ENCODE measurements at places on chromosomes 1 and 21. TPM values are rescaled to one million over a fixed set of nuclear protein-coding genes. Genes with fewer than 3 reads are reported as not detected.

GRCh38 chr1:159429074-159429861, 2.7 kb upstream of the OR10J4 start:
- no peak for DNase-seq

DNA sequence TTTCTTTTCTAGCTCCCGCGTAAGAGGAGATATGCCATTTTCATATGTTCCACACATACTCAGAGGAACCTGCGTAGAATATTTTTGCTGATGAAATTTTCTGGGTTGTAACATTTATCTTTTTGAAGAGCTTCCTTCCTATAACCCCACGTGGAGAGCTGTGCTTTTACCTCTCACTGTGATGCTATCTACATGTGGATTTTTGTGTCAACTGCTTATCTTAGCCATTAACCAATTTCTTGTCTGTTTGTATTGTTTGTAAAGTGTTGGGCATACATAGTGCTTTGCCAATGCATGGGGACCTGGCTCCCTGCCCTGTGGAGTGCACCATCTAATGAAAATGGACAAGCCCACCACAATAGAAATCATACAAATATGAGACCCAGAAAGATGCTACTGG, 266.1 kb downstream of the TNR start:
- no peak for DNase-seq

Gene S100A9
- total RNA-seq, result 4,658 TPM

DNA sequence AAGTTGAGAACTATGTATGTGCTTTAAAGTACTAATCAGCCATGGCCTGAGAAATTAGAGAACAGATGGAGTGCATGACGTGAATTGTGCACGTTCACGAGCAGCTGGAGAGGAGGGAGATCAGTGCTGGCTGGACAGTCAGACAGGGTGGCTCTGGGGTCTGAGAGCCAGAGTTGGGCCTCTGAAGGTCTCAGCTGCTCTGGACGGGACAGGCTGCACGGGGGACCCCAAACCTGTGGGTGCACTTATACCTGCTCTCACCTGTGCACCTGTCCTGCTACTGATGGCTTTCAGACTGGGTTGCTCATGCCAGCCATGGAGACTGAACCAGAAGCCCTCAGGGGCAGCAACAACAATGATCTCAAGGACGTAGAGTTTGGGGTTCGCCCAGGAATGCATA, 43.5 kb downstream of the UMODL1 start:
- no peak for DNase-seq

DNA sequence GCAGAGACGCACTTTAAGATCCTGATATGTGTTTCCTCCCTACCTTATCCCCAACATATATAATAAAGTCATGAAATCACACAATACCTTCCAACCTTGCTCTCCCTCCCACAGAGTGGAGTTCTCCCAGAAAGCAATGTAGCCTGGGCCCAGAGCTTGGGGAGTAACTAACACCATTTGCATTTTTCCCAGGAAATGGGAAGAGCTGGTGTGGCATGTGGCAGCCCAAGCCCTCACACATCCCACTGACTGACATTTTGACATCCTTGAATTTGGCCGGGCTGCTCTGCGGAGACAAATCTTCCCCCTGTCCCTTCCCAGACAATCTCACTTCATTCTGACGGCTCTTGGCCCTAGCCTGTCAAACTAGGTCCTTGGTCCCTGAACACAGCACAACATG, 37.0 kb upstream of the ATP2B4 start:
- DNase-seq, result no peak

Gene COL11A1
- total RNA-seq, result not detected

DNA sequence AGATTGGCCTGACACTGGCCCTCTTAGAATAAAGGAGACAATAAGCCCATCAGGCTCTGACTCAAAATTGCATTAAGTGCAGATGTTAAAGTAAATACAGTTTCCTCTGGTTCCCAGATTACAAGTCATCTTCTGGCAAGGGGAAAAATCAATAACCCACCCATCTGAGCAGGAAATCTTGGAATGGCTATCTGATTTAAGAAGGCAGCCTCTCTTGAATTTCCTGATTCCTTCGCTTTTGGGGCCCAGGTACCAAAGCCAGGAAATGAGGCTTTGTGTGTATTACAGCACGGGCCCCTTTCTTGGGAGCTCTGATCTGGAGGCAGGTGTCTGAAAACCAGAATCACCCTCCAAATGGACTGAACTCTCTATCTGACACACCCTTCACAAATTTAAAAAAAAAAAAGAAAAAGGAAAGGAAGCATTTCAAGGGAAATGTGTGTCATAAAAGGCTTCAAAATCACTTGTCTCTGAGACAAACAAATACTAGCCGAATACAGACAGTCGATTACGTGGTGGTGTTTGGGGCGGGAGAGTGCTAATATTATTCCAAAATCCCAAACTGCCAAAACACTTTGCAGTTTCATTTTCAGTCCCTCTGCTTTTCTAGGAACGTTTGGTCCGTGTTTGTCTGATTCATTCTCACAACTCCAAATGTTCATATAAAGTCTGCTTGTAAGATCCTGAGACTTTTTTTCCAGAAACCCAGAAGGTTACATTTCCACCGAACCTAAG, 240.9 kb upstream of the CAMK1G start:
- DNase-seq, result no peak

Gene MFSD2A
- 56.0 TPM for total RNA-seq

- DNase-seq, result no peak
Measured at GRCh38 chr1:32791881-32792280, 25.3 kb downstream of the YARS1 start.

DNA sequence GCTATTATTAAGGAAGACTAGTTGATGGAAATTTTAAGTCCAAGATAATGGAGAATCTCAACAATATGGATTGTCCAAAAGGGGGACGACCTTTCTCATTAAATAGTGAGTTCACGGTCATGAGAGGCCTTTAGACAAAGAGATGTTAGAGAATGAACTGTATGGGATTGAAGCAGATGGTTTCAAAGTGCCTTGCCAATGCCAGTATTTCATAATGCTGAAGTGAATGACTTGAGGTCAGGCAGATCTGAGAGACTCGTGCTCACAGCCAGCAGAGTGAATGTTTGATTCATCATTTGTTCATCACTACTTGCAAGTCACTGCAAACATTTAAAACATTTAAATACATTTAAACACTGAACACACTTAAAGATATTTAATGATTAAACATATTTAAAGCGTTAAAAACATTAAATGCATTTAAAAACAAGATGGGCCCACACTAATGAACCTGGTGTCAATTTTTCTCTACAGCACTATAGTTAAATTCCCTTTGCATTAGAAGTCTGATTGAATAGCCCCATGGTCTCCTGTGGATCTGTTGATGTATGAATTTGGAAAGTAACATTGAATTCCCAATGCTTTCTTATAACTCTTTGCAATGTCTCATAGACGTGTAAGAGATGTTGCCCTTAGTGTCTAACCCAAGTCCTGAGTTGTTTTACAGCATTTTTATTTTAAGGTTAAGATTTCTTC, 80.7 kb downstream of the TGFB2 start:
- no peak for DNase-seq
